AG10803 (cell line): ENCODE measurements at places on chromosomes 16 and 17.
A peak's percentile ranks its signal among the peaks of the same experiment; 100 is the strongest.

GRCh38 chr17:2398655-2399571 lies 1.9 kb downstream of the MNT start:
- DNase-seq = peak; percentile 73

DNA sequence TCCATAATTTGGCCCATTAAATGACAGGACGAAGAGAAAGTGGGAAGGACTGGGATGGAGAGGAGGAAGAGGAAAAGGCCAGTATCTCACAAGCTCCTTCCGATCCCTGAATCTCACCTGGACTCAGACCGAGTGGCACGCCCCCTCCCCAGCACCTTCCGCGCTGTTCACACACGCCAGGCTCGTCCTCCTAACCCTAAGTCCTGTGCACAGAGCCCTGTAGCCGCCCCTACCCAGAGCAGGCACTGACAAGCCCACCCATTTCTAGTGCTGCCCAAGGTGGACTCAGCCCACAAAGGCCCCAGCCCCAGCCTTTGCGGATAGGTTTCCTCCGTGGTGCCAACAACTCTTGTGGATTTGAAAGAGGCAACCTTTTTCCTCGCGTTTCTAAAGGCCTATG lies 9.2 kb downstream of the HS3ST3B1 start:
- no peak for DNase-seq

GRCh38 chr17:56918916-56919315 lies 5.1 kb upstream of the TRIM25 start:
- peak; percentile 62 for DNase-seq

DNA sequence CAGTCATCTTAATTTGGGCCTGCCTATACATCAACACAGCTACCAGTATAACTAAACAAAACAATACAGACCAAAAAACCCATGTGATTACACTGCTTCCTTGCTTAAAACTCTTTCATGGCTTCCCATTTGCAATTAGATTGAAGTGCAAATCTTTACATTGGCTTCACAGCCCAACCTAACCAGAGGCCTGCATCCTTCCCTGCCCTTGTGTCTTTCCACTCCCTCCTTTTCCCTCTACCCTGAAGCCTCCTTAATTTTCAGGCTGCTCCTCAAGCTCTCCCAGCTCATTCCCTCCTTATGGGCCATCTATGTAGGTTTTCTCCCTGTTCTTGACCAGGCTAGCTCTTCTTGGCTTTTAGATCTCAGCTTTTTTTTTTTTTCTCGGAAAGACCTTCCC lies 147.8 kb downstream of the TOX3 start:
- DNase-seq = no peak

- DNase-seq = no peak
Measured at GRCh38 chr16:6193718-6194117, 1096.1 kb upstream of the EEF2KMT start.

- DNase-seq = no peak
Measured at GRCh38 chr16:87048730-87049115, 268.5 kb downstream of the C16orf95 start.

- DNase-seq = peak; percentile 35
Measured at GRCh38 chr17:5485270-5486205, at the start of gene DERL2. Gene DERL2, minus strand, starts transcription at chr17:5486178. Its CDS starts 17 bp downstream, at chr17:5486161.

- DNase-seq = no peak
Measured at GRCh38 chr16:67594256-67594915, 32.1 kb downstream of the CTCF start.

- peak; percentile 20 for DNase-seq
Measured at GRCh38 chr16:23071196-23072083, 77.8 kb downstream of the USP31 start.
